ENCODE measurements at places on chromosomes 12 and 14.

DNA sequence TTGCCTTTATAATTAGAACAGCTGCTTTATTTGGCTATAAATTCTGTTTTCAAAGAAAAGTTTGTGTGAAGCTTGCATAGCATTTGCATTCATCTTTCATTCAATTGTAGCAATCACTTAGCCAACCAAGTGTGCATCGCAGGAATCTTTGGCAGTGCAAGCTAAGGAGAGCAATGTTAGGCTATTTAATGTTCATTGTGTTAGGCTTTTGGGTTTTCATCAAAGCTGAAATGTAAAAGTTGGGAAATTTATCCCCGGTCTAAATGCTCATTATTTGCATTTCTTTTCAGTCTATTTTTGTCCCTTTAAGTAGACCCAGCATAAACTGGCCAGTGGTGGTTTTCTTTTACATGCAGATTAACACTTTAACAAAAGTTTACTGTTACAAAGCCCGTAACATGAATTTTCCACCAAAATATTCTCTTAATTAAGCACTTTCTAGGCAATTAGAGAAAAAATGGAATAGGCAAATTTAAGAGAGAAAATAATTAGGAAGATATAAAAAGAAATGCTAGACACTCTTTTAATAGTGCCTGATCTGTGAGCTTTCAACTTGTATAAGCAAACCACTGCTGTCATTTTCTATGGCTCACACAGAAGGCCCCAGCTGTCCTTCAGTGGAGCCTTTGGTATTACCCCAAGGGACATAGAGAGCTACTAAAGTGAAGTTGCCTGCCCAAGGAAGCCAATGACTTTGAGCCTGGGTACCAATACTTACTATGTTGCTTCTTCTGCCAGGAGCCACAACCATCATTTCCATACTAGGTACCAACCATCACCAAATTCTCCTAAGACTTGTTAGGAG is 898.9 kb upstream of the SEL1L start:
- no peak for DNase-seq

GRCh38 chr12:48910196-48910595 is 15.1 kb downstream of the FKBP11 start:
- no peak for DNase-seq

DNA sequence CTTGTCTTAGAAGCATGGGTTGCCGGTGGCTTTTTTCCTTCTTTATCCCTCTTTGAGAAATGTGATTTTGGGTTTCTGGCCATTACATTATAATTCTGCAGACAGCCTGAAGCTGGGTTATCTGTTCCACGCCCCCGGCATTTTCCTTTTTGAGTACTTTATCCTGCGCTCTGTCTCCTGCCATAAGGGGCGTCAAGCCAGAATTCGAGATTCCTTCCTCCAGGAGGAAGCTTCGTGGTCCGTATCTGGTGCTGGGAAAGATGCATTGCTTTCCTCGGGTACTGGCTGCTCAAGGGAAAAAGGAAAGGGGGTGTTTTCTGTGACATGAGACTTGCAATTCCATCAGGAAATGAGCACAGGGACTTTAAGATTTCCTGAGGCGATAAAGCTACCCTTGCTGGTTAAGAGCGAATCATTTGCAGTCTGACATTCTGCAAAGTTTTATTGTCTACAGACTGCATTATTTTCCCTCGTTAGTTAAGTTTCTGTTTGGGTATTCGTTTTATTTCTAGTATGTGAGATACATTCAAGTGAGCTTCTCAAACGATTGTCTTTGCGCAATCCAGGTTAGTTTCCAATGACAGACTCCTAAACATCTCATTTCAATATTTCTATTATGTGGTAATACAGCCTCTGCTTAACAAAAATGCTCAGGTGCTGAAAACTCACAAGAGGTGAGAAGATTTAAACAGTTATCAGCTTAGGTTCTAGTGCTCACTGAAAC is 694 bp downstream of the AKAP5 start:
- DNase-seq: peak; percentile 25

- no peak for DNase-seq
These were observed 321.2 kb downstream of the RAD51B start for GRCh38 chr14:68140806-68141205.

GRCh38 chr12:121182222-121182893 is 27.6 kb upstream of the P2RX4 start:
- no peak for DNase-seq

- no peak for DNase-seq
These were observed 39.0 kb downstream of the MNAT1 start for GRCh38 chr14:60773558-60773957.

GRCh38 chr14:77409131-77409533 is 14.2 kb downstream of the NOXRED1 start:
- DNase-seq: peak; percentile 37

GRCh38 chr12:9727813-9728212 is 5.1 kb downstream of the CLECL1 start:
- DNase-seq: no peak

GRCh38 chr12:22229652-22230279 is 104.7 kb downstream of the ST8SIA1 start:
- DNase-seq: no peak

- DNase-seq: no peak
These were observed 16.2 kb downstream of the SUPT16H start for GRCh38 chr14:21367582-21368144.

GRCh38 chr12:108782971-108783370 is 51.7 kb upstream of the CORO1C start:
- no peak for DNase-seq

GRCh38 chr14:100571837-100572236 is 15.4 kb downstream of the BEGAIN start:
- peak; percentile 23 for DNase-seq

DNA sequence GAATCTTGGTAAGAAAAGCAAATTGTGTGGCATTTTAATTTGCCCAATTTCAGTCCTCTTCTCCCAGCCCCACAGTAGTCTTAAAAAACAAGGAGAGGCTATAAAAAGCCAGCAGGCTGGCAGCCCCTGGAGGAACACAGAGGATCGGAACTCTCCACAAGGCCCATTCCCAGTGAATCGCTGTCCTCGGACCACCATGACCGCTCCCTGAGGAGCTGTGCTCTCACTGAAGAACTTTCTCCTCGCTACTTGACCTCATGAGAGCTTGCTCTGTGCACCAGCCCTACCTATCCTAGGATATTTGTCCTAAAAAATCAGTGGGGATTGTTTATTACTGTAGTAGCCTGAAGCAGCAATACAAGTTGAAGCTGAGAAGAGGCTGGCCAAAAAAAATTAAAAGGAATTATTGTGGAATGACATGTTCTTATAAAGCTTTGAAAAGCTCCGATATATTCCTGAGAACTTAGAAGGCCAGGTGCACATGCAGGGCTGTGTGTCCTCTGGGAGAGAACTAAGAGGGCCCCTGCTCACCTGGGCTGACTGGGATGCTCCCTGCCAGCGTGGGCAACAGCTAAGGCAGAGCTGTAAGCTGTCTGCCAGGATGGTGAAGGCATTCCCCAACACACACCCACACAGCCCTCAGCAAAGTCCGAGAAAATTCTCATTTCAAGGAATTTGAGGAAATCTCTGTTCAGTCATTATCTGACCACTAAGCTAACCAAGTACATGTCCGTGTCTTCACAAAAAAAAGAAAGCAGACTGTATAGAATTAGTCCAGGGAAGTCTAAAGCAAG is 148.8 kb upstream of the SFSWAP start:
- DNase-seq: no peak

DNA sequence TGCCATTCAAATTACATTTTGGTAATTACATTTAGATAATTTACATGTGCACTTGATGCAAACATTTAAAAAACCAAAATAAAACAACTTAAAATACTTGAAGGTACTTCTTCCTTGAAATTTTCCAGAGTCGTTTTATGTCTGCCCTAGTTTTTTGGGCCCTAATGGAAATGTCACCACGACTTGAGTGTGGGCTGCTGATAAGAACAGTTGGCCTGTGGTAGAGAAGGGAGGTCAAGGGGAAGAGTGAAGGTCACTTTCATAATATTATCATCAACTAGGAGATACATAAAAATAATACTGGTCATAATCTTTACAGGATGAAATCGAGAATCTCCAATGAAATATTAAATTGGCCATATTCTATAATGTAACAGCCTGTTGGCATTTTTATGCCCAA is 23.1 kb downstream of the ZDHHC17 start:
- DNase-seq: no peak

DNA sequence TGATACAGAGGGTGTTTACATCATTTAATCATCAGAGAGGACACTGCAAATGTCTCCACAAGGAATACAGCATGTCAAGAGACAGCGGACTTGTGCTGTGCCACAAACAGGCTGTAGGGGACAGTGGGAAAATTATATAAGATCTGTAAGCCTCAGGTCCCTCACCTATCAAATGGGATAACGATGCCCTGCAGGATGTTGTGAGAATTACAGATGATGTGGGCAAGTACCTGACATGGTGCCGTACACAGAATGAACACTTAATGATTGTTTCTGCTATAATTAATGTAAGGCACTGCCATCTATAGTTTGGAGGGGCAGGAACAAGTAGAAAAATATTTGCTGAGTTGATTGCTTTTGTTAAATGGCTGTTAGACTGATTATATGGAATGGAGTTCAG is 81.9 kb upstream of the GTF2A1 start:
- DNase-seq: peak; percentile 68

- no peak for DNase-seq
These were observed 315.5 kb downstream of the SNAPC1 start for GRCh38 chr14:62077676-62078261.

- no peak for DNase-seq
These were observed 215.9 kb downstream of the EXOC5 start for GRCh38 chr14:57052705-57053302.

- no peak for DNase-seq
These were observed 109.8 kb upstream of the ARID2 start for GRCh38 chr12:45619736-45620135.

DNA sequence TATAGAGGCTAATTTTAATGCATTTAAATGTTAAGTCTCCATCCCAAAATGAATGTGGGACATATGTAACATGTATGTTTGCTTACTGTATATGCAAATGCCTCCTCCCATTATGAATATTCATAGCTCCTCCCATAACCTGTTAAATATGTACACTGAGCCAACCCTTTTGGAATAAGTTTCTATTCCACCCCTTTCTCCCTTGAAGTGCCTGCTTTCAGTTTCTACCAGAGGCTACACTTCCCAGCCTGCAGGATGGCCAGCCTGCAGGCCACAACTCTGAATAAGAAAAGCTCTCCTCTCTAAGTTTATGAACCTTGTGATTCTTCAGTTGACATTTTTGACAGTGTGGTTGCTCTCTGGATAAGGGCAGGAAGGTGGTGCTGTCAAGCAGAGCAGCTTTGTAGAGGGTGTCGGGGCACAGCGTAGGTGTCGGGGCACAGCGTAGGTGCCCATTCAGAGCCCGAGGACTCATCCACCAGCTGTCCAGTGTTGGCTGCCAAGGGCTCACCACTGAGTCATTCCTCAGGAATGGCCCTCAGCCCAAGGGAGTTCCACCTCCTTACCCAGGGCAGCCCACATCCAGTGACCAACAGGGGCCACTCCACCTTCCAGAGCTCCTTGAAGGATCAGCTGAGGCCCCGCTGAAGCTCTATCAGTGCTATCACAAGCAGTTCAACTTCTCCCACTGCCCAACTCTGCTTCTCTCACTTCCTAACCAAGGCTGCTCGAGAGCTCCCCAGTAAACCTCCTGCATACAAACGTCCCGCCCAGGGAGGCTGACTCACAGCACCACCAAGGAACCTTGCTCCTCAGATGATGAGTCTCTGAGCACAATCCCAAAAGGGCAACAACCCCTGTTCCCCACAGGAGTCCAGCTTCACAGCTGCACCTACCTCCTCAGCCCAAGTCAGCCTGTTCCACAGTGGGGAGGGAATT is 31.4 kb downstream of the VWF start:
- no peak for DNase-seq

GRCh38 chr12:115541891-115542421 is 735.5 kb downstream of the MED13L start:
- no peak for DNase-seq

DNA sequence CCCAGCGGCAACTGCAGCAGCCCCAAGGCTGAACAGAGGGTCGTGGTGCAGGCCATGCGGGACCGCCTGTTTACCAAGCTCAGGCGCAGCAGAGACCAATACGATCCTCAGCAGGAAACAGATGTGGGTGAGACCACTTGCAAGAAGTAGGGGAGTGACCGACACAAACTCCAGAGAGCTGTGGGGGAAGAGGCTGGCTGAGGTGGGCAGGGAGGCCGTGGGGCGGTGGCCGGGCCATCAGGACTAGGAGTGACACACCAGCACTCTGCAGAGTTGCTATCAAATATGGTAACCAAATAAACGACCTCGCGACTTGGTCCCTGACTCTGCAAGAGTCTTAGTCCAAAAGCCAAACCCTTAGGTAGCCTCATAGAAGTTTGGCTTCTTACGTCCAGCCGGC is 30.6 kb downstream of the AMN start:
- no peak for DNase-seq

- DNase-seq: no peak
These were observed 11.1 kb downstream of the KIF21A start for GRCh38 chr12:39431797-39432196.

- DNase-seq: no peak
These were observed 240.2 kb downstream of the PAX9 start for GRCh38 chr14:36901861-36902260.

DNA sequence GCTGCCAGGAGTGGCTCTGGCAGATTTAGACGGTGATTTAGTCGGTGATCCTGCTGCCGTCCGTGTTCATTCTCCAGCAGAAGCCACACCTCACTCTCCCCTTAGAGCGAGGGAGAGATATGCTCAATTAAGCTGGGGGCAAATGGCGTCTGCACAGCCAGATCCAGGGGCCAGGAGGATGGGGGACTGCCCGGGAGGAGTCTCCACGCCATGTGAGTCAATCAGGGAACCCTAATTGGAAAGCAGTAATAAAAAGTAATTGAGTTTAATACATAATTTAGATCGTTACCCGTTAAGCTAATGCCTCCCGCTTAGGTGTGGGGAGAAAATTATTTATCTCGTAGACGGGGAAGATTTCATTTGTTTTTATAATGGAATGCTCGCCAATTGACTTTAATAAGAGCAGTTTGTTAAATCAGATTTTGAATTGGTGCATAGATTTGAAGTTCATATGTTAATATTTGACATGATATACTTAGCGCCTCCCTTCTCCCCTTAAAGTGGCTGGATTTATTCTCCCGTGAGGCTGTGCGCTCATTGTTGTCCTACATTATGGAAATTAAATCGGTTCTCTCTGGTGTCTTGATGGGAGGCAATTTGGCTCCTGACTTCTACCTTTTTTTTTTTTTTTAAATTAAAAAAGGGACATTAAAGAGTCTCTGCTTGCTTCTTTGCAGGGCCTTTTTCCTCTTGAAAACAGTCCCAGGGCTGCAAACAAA is 104.9 kb upstream of the C14orf180 start:
- no peak for DNase-seq

- no peak for DNase-seq
These were observed 30.2 kb downstream of the MSRB3 start for GRCh38 chr12:65308601-65309071.

DNA sequence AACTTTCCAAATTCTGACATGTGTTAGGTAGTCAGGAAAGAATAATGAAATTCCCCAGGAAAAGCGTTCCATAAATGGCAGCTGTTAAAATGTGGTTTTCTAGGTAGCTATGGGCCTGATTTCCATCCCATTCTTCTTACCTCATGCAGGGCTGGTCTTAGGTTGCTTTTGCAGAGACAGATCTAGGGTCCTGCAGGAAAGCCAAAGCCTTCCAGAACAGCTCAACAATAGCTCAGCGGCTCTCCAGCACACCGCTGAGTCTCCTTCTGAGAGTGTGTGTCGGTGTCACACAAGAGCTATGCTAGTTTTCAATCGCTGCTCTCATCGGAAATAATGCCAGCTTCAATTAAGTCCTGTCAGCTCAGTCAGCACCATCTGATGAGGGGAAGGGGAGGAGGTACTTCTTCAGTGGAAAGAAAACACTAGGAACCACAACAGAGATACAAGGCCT is 106.7 kb downstream of the TMEM30B start:
- no peak for DNase-seq

- DNase-seq: peak; percentile 1
These were observed 126.7 kb downstream of the PRKD1 start for GRCh38 chr14:29800961-29801360.
